Stimulated activated CD8-positive, alpha-beta memory T cell treated with anti-CD3 and anti-CD28 coated beads, Interleukin-7, amount 100 ng/mL, for 4 hours (primary cell): ENCODE measurements at places on chromosomes 1 and 21.

DNA sequence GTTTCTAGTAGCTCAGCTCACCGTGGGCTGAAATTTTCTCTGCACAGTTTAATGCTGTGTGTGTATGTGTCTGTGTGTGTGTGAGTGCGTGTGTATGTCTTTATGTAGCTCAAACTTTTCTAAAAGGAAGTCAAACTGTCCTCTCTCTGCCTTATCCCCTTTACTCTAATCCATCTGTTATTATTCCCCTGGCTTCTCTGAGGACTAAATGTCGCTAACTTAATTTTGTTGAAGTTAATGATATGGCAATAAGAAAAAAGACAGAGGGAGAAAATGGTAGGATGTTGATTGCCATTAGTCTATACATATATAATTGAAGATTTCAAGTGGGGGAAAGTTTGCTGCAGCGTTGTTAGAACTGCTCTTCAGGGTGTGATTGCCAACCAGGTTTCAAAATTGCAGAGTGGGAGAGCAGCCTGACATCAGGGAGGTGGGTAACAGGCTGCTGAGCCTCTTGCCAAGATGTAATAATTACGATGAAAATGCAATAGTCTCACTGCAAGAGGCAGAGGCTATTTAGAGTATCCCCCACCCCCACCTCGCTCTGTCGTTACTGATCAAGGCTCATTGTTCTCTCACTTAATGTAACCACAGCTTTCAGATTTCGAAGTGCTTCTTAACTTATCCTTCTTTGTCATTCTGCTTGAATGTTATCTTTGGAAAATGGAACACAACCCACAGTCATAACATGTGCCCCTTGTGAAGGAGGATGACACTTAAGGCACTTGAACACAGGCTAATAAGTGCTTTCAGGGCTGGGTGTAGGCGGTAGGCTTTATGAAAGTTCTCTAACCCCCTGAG lies 559.0 kb upstream of the PLXNA2 start:
- no peak for DNase-seq

DNA sequence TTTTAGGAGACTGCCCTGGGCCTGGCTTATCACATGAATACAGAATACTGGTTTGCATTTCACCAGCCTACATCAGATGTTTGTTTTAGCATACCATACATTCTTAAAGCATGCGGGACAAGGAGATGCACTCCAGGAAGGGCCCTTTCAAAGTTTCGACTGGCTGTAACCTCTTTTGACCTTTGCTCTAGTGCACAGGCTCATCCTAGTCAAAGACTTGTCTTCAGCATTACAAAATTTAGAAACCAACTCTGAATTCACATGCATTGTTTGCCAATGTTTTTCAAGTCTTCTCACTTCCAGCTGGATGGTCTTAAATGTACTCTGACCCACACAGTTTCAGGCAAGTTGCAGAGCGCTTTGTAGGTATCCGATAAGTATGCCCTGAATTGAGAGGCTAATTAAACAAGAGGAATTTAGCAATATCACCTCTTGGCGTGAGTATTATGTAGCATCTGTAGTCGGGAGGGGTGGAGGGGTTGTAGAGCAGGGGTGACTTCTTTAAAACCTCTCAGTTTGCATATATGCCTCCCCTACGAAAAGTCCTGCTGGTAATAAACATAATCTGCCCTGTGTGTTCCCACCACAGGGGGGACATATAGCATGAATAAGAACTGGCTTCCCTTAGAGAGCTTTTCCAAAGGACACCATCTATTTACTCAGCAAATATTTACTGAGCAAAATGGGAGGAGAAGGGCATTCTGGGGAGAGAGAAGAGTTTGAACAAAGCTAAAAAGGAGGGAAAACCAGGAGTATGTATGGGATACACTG lies 24.4 kb upstream of the AHCYL1 start:
- DNase-seq: no peak

GRCh38 chr21:22476726-22477646 lies 1478.8 kb downstream of the NCAM2 start:
- DNase-seq: no peak

DNA sequence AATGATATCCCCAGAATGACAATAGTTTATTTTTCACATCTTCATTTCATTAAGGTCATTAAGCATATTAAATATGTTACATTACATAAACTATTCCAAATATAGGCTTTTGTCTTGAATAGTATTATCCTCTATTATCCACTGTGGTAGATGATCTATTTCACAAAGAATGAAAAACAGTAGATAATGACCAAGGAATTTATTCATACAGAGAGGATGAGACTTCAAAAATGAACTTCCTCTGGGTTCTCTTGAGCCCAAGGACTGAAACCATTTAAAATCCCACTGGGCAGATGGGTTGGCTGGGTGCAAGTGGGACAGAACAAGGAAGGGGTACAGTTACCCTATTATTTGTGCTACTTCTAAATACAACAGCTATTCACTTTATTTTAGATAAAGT lies 33.0 kb downstream of the PTPN14 start:
- DNase-seq: no peak

DNA sequence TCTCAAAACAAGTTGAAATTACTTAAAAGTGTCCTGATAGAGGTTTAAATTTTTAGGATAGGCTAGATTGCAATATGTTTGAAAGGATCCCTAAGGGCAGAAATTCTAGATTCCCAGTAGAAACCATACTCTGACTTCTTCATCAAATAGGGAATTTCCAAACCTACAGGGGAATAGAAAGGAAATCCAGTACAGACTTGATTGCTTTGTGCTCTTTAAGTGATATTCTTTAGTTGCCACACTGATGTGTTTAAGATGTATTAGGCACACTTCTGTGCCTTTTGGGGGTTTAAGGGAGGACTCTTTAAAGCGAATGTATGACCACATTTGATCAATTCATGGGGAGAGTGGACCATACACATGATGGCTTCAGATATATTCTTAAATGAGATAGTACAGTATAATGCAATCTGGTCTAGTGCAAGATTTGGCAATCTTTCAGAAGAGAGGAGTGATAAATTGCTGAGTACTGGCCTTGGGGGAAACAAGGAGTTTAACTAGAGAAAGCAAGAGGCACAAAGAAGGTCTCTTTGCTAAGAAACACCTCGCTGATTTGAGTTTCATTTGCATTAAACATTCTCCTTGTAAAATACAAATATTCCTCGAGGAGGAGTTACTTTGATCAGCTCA lies 268.8 kb upstream of the NR5A2 start:
- no peak for DNase-seq
